Right renal pelvis (tissue), 4 donors: ENCODE measurements at places on chromosomes 6 and 20.

GRCh38 chr6:143478479-143479062 lies 28.0 kb downstream of the PEX3 start:
- no peak for DNase-seq

DNA sequence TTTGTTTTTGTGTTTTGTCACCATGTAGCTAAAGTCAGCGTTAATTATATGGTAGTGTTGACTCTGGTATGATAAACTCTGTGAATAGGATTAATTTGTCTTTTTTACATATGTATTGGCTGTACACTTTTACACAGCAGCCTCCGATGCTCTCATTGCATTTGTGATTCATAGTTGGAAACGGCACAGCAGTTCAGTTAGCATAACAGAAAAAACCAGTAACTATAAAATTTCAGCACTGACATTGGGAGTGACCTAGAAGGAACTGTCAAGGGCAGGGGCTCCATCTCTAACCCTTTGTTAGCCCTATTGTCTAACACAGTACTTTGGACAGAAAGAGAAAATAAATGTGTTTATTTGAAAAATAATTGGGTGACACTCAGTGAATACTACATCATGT lies 5.6 kb upstream of the BEND6 start:
- no peak for DNase-seq

GRCh38 chr6:139030228-139030963 lies 1.9 kb downstream of the ABRACL start:
- DNase-seq, result no peak

DNA sequence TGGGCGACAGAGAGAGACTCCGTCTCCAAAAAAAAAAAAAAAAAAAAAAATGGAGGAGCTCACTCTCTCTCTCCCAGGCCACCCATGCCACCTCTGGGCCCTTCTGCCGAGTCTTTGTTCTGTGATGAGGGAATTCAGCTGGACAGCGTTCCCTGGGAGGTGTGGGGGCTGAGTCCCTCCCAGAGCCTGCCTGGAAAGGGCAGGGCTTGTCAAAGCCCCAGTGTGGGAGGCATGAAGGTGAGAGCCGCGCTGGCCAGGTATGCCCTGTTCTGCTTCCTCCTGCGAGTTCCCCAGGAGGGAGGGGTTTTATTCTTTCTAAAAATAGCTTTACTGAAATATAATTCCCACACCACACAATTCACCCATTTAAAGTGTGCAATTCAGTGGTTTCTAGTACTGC lies 69.6 kb downstream of the TMEM242 start:
- no peak for DNase-seq

DNA sequence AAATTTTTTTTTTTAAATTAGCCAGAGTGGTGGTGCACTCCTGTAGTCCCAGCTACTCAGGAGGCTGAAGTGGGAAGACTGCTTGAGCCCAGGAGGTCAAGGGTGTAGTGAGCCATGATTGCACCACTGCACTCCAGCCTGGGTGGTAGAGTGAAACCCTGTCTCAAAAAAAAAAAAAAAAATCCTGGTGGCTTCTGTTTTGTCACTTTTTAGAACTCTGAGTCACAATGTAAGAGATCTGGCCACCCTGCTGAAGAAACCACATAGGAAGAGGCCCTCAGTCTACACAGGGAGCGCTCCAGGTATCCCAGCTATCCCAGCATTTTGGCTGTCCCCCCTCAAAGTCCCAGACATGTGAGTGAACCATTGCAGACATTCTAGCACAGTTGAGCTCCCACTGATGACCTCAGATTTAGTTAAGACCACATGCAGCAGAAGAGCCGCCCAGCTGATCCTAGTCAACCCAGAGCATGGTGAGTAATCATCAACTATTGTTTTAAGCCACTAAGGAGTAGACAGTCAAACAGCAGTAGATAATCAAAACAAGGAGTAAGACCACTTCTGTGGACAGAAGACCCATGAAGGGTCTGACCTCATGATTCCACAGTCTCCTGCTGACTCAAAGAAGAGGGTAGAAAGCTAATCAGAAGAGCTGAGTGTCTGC lies 12.7 kb upstream of the ARFGEF2 start:
- DNase-seq, result no peak

- no peak for DNase-seq
These were observed 5.5 kb downstream of the SMPD2 start for GRCh38 chr6:109446072-109446471.

DNA sequence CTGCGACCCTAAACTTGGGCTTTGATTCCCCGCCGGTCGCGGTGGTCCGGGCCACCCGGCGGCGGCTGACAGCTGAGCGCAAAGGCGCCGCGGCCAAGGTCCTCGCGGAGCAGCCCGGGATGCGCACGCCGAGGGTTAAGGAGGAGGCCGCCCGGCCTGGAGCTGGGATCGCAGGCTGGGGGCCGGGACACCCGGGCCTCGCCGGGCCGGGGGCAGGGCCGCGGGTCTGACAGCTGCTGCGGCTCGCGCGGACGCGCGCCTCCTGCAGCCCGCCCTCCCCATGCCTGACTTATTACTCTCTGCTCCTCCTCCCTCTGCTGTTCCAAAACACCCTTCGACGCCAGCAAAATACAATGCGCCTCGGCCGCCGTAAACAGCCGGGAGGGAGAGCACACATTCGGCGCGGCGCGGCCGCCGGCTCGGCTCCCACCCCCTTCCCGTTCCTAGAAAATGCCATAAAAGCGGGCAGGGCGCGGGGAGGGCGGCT lies 746 bp downstream of the BACH2 start:
- no peak for DNase-seq

DNA sequence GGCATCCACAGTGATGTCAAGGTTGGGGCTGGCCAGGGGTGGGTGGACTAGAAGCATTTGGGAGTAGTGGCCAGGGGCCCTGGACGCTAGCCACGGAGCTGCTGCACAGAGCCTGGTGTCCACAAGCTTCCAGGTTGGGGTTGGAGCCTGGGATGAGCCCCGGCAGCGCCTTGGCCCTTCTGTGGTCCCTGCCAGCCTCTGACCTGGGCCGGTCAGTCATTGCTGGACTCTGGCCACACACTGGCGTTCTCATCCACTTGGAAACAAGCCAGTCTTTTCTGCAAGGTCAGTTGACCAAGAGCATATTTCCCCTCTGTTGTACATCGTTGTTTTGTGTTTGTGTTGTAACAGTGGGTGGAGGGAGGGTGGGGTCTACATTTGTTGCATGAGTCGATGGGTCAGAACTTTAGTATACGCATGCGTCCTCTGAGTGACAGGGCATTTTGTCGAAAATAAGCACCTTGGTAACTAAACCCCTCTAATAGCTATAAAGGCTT lies 8.4 kb downstream of the PSMA7 start:
- DNase-seq, result no peak

DNA sequence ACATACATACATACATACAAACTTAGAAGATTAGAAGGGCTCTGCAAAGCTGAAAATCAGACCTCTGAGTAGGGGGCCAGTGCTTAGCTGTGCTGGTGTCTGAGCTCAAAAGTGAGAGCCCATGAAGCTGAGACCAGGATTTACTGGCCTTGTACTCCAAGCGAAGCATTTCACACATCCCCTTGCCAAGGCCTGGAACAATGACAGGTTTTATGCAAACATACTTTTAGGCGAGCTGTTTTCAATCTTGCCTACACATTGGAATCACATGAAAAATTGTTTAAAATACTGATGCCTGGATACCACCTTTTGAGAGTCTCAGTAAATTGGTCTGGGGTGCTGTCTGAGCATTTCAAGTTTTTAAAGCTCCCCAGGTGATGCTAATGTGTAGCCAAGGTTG lies 80.9 kb upstream of the SRSF6 start:
- DNase-seq, result no peak

DNA sequence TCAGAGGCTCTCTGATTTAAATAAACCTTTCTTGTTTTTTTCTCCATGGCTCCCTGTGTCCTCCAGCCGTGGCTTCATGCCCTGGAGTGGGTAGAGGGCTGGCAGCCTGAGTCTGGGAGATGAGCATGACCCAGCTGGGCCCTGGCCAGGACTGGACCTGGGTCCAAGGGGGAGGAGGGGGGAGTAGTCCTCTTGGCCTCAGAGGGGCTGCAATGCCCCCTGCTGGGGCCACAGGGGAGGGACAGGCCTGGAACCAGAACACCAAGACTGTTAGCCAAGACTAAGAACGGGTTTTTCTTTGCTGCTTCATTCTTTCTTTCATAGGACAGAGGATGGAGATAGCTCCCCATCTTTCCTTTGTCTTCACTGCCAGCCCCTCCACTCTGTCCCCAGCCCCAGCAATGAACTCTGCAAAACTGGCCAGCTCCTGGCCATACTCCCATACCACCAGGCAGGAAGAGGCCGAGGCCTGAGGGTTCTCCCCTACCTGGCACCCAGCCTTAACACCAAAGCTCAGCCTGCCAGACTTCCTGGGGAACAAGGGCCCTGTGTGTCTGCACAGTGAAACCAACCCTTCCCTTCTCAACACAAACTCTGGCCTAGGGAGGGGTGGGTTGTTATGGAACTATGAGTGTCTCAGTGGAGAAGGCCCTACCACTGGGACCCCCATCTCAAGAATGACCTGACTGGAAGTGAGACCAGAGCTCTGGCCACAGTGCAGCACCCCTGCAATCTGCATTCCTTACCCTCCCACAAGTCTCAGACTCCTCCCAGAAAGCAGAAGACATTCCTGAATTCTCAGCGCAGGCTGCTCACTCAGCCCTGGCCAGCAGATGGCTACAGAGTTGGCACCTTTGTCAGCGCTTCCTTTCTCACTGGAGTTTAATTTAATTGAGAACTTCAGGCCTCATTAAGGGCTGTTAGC lies 11.0 kb downstream of the SLC29A1 start:
- no peak for DNase-seq

- no peak for DNase-seq
These were observed 17.7 kb downstream of the HCK start for GRCh38 chr20:32069711-32070110.

GRCh38 chr6:168032005-168032760 lies 34.7 kb downstream of the KIF25 start:
- DNase-seq, result no peak

- no peak for DNase-seq
These were observed 109.4 kb upstream of the CCN2 start for GRCh38 chr6:132060591-132060990.

- DNase-seq, result no peak
These were observed 518.7 kb upstream of the RNF217 start for GRCh38 chr6:124443541-124443940.

- no peak for DNase-seq
These were observed 577.4 kb downstream of the HTR1B start for GRCh38 chr6:76885861-76886301.

- no peak for DNase-seq
These were observed 1324.4 kb downstream of the GRIK2 start for GRCh38 chr6:102717737-102718456.

DNA sequence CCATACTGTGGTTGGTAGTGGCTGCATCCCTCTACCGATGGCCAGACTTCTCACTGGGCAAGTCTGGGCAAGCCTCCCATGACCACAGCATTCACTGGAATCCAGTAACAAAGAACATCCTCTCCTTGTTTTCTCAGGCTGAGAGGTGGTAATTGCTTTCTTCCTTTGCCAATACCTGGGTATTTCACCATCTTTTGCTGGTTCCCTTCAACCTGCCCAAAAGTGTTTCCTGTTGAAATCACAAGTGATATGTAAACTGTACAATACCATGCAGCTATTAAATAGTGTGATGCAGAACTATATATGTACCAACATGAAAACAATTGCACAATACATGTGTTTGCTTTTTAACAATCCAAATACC lies at the start of gene PTCHD4:
Gene PTCHD4 (minus strand): TSS at position 55 of the 364 bp plus-strand sequence. CDS start 42,240 bp downstream, outside the sequence.
- DNase-seq, result no peak

DNA sequence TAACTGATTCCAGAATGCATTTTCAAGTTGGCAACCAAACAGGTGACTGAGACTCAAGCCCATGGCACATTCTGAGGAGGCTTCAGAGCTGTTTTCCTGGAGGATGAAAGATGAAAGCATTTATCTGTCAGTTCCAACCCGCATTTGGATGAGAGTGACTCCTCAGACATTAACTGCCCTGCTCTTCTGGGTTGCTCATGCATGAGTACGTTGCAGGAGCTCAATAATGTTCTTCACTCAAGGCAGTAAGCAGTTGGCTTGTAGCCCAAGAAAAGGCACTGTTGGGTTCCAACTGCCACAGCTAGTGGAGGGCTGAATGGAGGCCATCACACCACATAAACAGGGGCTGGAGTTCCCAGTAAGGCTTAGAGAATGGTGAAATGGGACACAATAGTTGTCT lies 155.3 kb downstream of the FUT9 start:
- no peak for DNase-seq

GRCh38 chr20:16752901-16753300 lies 4.7 kb downstream of the OTOR start:
- no peak for DNase-seq

- no peak for DNase-seq
These were observed 96.3 kb downstream of the MTFR2 start for GRCh38 chr6:136153707-136154375.

GRCh38 chr6:136077834-136078576 lies 172.1 kb downstream of the MTFR2 start:
- DNase-seq, result no peak

GRCh38 chr20:25090492-25091429 lies 8.8 kb upstream of the VSX1 start:
- no peak for DNase-seq

DNA sequence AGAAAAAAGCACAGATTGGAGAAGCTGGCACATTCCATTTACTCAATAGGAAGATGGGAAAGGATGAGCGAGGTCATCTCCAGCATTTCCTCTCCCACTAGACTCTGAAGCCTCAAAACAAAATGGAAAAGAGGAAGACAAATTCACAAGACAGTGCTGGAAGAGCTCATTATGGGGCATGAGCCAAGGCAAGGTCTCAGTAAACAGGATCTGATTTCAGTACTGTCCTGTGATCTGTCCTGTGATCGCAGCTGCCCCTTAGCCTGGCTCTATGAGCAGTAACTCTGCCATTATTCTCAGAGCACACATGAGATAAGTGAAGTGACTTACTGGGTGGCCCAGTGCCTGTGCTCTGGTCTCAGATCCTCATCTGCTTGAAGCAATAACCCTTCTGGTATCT lies 68.1 kb upstream of the SLC4A11 start:
- no peak for DNase-seq

- DNase-seq, result no peak
These were observed 31.8 kb upstream of the PTPN1 start for GRCh38 chr20:50478162-50478990.

GRCh38 chr6:153172815-153173214 lies 41.7 kb upstream of the RGS17 start:
- no peak for DNase-seq

- no peak for DNase-seq
These were observed 966.6 kb upstream of the SLC35B3 start for GRCh38 chr6:9401960-9402359.

GRCh38 chr6:46128476-46128875 lies 1.3 kb upstream of the ENPP4 start:
- DNase-seq, result no peak

DNA sequence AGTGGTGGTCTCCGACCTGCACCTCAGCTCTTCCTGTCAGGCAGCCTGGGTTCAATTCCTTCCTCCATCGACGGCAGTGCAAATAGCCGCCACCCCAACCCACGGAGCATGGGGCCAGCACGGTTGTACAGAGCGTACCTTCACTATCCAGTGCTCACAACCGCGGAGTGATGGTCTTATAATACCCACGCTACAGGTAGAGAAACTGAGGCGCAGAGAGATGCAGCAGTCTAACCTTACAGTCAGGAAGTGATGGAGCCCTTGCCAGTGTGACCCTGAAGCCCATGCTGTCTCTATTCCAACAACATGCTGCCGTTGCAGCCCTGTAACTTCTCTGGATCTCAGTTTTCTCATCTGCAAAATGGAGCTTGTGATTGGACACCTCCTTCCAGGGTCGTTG lies 11.0 kb downstream of the SCRT2 start:
- DNase-seq, result no peak

GRCh38 chr6:42417641-42418112 lies 34.0 kb downstream of the TRERF1 start:
- DNase-seq, result no peak
